ENCODE measurements at places on chromosomes 12 and 14.

- DNase-seq: no peak
These were observed 407.0 kb downstream of the MED13L start for GRCh38 chr12:115870510-115870909.

GRCh38 chr14:50010752-50011151 is 105.6 kb downstream of the VCPKMT start:
- DNase-seq: no peak

DNA sequence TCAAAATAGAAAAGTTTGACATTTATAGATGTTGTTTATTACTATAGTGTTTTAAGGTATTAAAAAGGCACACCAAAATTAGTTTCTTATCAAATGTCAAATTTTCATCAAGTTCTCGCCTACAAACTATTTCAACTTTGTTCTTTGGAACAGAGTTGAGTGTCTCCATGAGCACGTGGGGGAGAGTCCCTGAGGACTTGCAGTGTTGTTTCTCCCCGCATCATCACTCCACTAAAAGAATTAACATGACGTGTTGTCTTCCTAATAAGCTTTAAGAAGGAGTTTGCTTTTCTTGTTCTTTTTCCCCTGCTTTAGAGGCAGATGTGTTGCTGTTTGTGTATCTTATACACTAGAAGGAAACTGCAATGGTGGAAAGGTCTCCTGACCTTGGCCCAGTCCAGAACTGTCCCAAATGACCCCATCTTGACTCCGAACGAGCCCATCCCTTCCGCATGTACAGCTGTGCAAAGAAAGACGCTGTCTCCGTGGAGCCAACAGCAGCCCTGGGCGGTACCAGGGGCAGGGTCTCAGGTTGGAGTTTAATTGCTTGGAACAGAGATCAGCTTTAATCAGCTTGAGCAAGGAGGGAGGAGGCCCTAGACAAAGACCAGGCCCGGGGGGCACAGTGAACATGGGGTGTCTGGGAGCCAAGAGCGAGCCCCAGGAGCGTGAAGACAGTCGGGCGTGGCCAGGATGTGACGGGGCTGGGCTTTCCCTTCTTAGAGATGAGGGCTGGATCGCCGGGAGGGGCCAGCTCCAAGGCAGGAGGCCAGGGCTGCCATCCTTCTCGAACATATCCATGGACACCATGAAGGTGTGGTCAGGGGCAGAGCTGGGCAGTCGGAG is 215.4 kb upstream of the RTL1 start:
- DNase-seq: no peak

DNA sequence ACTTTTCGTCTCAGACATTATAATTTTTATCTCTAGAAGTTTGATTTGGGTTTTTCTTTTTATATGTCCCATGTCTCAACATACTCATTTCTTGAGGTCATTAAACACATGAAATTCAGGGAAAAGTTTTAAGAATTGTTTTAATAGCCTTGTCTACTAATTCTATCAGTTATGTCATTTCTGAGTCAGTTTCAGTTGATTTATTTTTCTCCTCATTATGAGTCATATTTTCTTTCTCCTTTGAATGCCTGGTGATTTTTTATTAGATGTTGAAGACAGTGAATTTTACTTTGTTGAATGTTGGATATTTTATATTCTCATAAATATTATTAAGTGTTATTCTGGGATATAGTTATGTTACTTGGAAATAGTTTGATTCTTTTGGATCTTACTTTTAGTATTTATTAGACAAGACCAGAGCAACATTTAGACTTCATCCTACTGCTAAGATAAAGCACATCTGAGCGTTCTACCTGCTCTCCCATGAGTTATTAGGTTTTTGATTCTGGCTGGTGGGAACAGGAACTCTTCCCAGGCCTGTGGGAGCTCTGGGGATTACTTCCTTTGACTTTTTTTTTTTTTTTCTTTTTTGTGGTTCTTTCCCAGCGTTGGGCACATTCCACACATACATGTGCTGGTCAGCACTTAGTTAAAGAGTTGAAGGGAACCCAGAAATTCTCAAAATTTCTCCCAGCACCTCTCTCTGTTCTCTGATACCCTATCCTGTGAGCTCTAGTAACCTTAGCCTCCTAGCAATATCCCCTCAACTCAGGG is 1157.7 kb downstream of the BCL11B start:
- DNase-seq: no peak

DNA sequence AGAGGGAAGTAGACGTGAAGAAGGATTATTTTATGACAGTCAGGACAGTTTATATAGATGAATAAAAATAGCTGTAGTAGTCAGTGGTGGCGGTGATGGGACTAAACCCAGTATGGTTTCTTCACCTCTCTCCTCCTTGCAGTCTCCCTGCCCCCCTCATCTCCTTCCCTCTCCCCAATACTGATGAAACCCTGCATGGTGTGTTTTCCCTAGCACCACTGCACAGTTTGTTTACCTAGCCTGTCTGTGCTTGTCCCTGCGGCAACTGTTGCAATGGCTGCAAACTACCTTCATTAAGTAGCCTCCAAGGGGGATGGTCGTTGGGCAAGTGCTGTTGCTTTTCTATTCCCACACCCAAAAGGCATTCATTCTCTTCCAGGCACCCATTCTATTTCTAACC is 14.7 kb downstream of the PCBP2 start:
- DNase-seq: no peak

GRCh38 chr14:72651081-72651480 is 242.8 kb downstream of the DPF3 start:
- DNase-seq: no peak

DNA sequence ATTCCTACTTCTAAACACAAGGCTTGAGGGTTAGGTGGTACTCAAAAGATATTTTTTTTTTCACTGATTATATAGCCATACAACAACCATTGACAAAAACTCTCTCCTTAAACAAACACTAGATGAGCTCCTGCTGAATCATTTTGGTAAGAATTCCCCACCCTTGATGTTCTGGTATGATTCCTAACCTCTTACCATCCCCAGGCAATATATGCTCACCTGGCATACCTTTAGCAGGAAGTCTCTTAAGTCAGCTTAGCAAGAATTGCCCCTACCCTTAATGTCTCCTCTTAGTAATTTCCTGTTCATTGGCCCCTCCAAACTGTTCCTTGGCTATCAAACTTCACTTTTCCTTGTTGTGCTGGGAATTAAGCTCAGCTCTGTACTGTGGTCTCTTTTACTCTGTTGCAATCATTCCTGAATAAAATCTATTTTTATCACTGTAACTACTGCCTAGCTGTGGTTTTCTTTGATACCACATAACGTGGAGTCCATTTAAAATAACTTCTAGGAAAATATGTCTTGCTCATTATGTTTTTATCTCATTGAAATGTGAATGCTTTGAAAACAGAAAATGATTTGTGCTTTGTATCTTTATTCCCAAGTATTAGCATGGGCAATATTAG is 712.6 kb downstream of the SLC16A7 start:
- no peak for DNase-seq

DNA sequence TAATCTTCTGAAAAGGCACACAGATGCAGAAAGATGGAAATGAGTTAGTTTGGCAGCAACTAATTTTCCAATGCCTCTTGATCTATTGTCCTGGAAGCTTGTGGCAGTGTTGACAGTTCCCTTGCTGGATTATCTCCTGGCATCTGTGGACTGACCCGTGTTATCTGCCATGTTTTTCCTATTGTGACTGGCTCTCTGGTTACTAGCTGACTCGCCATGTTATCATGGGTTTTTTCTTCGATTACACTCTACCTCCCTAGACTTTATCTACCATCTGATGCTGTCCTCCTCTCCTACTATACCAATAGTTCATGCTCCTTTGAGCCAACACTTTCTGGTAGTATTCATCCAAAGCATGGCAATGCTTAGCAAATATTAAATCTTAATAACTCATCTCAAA is 63.3 kb upstream of the FLRT2 start:
- DNase-seq: no peak

- no peak for DNase-seq
These were observed 114.0 kb upstream of the MED13L start for GRCh38 chr12:116391501-116391900.

GRCh38 chr12:108268397-108268796 is 70.7 kb downstream of the CMKLR1 start:
- no peak for DNase-seq

- no peak for DNase-seq
These were observed 4.9 kb downstream of the PTGER2 start for GRCh38 chr14:52318826-52319645.

- no peak for DNase-seq
These were observed 393.5 kb downstream of the NOVA1 start for GRCh38 chr14:26204366-26204727.

- no peak for DNase-seq
These were observed 75.2 kb downstream of the TTC9 start for GRCh38 chr14:70716958-70717357.

- no peak for DNase-seq
These were observed 162.1 kb downstream of the NTF3 start for GRCh38 chr12:5593998-5594397.

- DNase-seq: no peak
These were observed 671.8 kb downstream of the RPS29 start for GRCh38 chr14:48914382-48914781.

DNA sequence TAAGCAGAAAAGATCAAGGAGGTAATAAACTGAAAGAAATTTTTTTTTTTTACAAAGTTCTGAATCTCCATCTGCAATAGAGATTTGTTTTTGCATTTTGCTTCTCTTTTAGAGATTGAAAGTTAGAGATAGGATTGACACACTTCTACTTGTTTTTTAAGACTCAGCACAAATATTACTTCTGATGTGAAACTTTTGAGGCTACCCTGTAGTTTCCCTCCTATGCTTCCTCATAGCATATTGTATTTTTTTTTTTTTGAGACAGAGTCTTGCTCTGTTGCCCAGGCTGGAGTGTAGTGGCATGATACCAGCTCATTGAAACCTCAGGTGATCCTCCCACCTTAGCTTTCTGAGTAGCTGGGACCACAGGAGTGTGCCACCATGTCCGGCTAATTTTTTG is 32.1 kb upstream of the SGPP1 start:
- DNase-seq: no peak

DNA sequence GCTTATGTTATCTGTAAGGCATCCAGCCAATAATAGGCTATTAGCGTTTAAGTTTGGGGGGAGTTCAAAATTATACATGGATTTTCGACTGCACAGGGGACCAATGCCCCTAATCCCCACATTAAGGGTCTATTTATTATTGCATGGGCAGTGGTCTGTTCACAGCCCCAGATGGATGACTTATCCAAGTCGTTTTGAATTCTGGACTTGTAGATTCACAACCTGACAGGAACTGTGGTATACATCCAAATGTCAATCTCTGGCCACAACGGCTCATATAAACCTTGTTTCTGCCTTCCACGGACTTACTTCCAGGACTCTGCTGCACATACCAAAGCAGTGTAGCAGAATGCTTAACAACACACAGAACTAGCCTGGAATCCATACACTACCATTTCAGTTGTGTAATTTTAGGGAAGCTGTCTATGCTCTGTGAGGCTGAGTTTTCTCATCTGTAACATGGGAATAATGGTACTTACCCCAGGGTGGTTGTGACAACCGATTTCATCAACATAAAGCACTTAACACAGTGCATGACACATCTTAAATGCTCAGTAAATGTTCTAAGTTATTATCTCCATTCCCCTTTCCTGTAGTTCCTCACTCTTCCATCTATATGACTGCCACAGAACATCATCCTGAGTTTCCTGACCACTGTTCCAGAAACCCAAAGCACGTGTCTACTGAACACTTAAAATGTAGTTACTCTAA is 3.7 kb downstream of the DDX24 start:
- DNase-seq: no peak

DNA sequence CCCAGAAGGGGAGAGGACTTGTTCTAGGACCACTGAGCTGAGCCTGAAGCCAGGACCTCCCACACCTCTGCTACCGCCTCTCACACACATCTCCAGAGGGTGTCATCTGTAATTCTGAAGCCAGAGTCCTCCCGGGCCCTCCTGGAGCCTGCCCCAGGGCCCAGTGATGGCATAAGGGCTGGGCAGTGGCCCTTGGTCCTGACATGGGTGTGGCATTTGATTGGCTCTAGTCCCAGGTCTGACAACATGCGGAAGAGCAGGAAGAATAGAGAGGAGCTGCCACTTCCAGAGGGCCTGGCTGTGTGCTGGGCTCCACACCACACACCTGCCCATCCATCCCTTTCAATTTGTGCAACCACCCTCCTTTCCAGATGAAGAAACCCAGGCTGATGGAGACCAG is 144.3 kb upstream of the GSC start:
- no peak for DNase-seq

GRCh38 chr12:45418520-45418919 is 202.6 kb downstream of the ANO6 start:
- DNase-seq: no peak

DNA sequence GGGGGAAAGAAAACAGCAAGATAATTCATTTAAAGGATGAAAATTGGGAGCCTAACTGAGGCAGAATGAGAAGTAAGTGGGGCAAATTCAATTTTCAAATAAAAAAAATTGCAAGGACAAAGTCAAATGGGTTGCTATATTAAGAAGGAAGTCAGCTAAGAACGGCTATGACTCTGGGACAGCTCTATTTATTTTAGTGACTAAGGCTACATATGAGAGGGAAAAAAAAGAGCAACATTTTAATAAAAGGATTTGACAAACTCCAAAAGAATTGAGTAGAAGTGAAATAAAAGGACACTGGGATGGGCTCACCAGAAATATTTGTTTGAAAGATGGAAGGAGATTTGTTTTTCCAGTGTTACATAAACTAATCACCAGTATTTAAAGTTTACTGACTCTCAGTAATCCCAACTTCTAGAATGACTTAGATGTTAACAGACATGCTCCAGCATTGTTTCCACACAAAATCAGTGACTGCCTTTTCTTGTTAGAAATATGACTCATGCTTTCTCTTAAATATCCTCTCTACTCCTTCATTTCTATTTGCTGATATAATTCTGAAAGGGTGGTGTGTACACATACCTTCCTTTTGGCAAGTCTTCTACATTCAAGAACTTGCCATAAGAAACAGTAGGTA is 198.5 kb downstream of the SLC25A21 start:
- no peak for DNase-seq

- DNase-seq: no peak
These were observed 25.8 kb upstream of the TMCC3 start for GRCh38 chr12:94676031-94676641.

DNA sequence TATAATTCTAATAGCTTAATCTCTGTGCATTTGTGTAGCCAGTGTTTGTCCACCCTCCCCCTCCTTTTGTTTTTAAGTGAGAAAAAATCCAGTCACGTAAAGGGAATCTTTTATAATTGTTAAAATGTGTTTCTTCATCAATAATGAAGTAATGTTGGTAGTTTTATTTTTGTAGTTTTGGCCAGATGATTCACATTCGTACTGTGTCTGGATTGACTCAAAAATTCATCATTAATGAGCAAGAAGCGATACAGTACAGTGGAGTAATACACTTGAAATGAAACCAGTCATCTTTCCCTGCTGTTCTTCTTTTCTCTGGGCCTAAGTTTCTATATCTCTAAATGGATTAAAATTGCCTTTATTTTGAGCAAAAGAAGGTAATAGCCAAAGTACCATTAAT is 86.5 kb downstream of the SRGAP1 start:
- DNase-seq: no peak

GRCh38 chr12:59627582-59627981 is 31.8 kb downstream of the SLC16A7 start:
- no peak for DNase-seq

Measured in activated CD4-positive, alpha-beta memory T cell treated with anti-CD3 and anti-CD28 coated beads for 36 hours (primary cell).